ENCODE measurements at places on chromosomes 1 and 21. TPM values are rescaled to one million over a fixed set of nuclear protein-coding genes. Genes with fewer than 3 reads are reported as not detected.

FCMR gene
- polyA plus RNA-seq, result 0.09 TPM

CORT gene
- polyA plus RNA-seq, result 0.10 TPM

GBP3 gene
- polyA plus RNA-seq, result 20.5 TPM

MFAP2 gene
- polyA plus RNA-seq, result 13.9 TPM

CAMK2N1 gene
- polyA plus RNA-seq, result 46.8 TPM

VWA5B1 gene
- not detected for polyA plus RNA-seq

CCDC185 gene
- not detected for polyA plus RNA-seq

MTARC2 gene
- 2.6 TPM for polyA plus RNA-seq

- no peaks in the 10 kb centered on the region for H3K36me3 ChIP-seq
- no peaks in the 10 kb centered on the region for H3K27me3 ChIP-seq
- H3K4me3 ChIP-seq, result no peak overlapping the region
Measured at GRCh38 chr21:29193072-29193471, 62.6 kb downstream of the MAP3K7CL start.

GRCh38 chr1:183841950-183842794 lies 37.3 kb downstream of the RGL1 start:
- H3K27me3 ChIP-seq, result no peaks in the 10 kb centered on the region
- peak; percentile 97 for DNase-seq
- H3K36me3 ChIP-seq, result no peaks in the 10 kb centered on the region
- H3K4me1 ChIP-seq, result peaks cover 13% of the 10 kb centered on the region
- H3K27ac ChIP-seq, result peak overlapping the region; percentile 52

- H3K4me3 ChIP-seq, result no peak overlapping the region
- H3K36me3 ChIP-seq, result no peaks in the 10 kb centered on the region
- no peaks in the 10 kb centered on the region for H3K4me1 ChIP-seq
- no peaks in the 10 kb centered on the region for H3K27me3 ChIP-seq
Measured at GRCh38 chr1:70005386-70006034, 199.9 kb downstream of the LRRC40 start.

DNA sequence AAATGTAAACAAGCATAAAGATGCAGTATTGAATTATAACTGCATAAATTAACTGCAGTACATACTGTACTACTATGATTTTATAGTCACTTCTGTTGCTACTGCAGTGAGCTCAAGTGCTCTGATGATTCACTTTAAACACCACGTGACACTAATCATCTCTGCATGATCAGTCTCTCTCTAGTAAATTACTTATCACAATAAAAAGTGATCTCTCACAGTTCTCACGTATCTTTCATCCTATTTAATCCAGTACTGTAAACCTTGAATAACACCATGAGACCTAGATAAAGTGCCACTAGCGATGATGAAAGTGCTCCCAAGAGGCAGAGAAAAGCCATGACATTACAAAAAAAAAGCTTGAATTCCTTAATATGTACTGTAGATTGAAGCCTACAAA lies 1242.0 kb downstream of the AMY1C start:
- no peak for DNase-seq
- no peak overlapping the region for H3K27ac ChIP-seq
- no peaks in the 10 kb centered on the region for H3K36me3 ChIP-seq
- no peaks in the 10 kb centered on the region for H3K4me1 ChIP-seq

GRCh38 chr1:230517786-230518185 lies 91.7 kb upstream of the PGBD5 start:
- H3K4me3 ChIP-seq, result no peak overlapping the region
- no peak for DNase-seq
- H3K27ac ChIP-seq, result no peak overlapping the region
- H3K4me1 ChIP-seq, result no peaks in the 10 kb centered on the region

- no peak overlapping the region for H3K27ac ChIP-seq
- H3K27me3 ChIP-seq, result peaks cover 31% of the 10 kb centered on the region
- DNase-seq, result no peak
- H3K36me3 ChIP-seq, result no peaks in the 10 kb centered on the region
Measured at GRCh38 chr1:202323731-202324130, 18.0 kb downstream of the UBE2T start.

DNA sequence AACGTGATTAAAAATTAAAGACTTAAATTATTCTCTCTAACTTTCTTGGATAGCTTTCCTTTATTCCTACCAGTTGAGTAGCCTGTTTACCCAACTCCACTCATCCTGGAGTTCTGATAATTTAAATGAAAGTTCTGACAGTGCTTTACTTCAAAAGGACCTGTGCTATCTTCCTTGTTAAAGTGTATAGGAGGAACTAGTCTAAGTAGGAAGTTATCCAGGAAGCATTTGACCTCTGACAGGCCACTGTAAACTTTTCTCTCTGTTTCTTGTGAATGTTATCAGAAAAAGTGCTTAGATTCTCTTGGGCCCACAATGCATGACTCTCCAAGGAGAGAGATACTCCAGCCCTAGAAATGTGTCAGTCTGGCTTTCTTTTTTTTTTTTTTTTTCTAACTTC lies 9.2 kb downstream of the UAP1 start:
- H3K36me3 ChIP-seq, result peaks cover 12% of the 10 kb centered on the region
- no peak for DNase-seq
- peaks cover 1% of the 10 kb centered on the region for H3K4me1 ChIP-seq
- H3K27me3 ChIP-seq, result no peaks in the 10 kb centered on the region
- H3K4me3 ChIP-seq, result no peak overlapping the region

GRCh38 chr1:245860657-245861544 lies 646.2 kb downstream of the SMYD3 start:
- H3K27ac ChIP-seq, result peak overlapping the region; percentile 80
- no peak overlapping the region for H3K4me3 ChIP-seq
- no peaks in the 10 kb centered on the region for H3K36me3 ChIP-seq

DNA sequence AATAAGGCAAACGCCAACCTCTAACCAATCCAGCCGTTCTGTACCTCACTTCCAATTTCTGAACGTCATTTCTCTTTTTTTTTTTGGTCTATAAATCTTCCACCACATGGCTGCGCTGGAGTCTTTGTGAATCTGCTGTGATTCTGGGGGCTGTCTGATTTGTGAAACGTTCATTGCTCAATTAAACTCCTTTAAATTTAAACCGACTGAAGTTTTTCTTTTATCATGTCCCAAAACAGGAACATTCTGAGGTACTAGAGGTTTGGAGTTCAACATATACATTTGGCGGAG lies 65.5 kb upstream of the BACH1 start:
- H3K27ac ChIP-seq, result no peak overlapping the region
- H3K4me3 ChIP-seq, result no peak overlapping the region
- no peaks in the 10 kb centered on the region for H3K36me3 ChIP-seq
- peaks cover 13% of the 10 kb centered on the region for H3K4me1 ChIP-seq
- no peaks in the 10 kb centered on the region for H3K27me3 ChIP-seq
- no peak for DNase-seq

GRCh38 chr1:172733815-172734214 lies 74.9 kb downstream of the FASLG start:
- H3K27me3 ChIP-seq, result peaks cover 1% of the 10 kb centered on the region
- DNase-seq, result no peak
- no peaks in the 10 kb centered on the region for H3K36me3 ChIP-seq
- no peak overlapping the region for H3K4me3 ChIP-seq
- no peak overlapping the region for H3K27ac ChIP-seq

GRCh38 chr1:24018611-24019580 lies 38.8 kb upstream of the SRSF10 start:
- peaks cover 26% of the 10 kb centered on the region for H3K4me1 ChIP-seq
- no peaks in the 10 kb centered on the region for H3K27me3 ChIP-seq
- peak overlapping the region; percentile 81 for H3K27ac ChIP-seq
- no peak overlapping the region for H3K4me3 ChIP-seq

GRCh38 chr1:7407544-7407895 lies 363.6 kb upstream of the VAMP3 start:
- no peak overlapping the region for H3K27ac ChIP-seq
- H3K36me3 ChIP-seq, result no peaks in the 10 kb centered on the region
- H3K27me3 ChIP-seq, result no peaks in the 10 kb centered on the region
- H3K4me1 ChIP-seq, result peaks cover 3% of the 10 kb centered on the region
